ENCODE measurements at places on chromosomes 16 and 17.

DNA sequence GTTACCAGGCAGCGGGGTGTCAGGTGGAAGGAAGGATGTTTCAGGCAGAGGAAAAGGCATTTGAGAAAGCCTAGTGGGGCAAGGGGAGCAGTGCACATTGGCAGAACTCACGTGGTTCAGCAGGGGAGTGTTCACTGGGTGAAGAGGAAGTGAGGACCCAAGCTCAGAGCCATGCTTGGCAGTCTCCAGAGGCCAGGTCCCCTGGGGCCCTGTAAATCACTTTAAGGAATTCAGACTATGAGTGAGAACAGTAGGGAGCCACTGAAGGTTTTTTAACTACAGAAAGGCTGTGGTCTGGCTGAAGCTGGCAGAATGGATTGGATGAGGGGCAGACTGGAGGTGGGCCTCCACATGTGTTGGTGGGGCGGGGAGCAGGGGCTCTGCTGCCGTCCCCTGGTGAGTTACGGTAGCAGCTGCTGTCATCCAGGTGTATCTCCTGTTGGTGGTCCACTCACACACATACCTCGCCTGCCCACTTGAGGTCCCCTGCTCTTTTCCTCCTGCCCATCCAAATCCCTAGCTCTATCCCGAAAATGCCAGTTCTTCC, 5.1 kb downstream of the CLEC16A start:
- no peak for DNase-seq

- DNase-seq: no peak
Measured at GRCh38 chr17:79042421-79043190, 18.6 kb downstream of the C1QTNF1 start.

- no peak for DNase-seq
Measured at GRCh38 chr17:67671493-67671892, 46.2 kb upstream of the NOL11 start.

DNA sequence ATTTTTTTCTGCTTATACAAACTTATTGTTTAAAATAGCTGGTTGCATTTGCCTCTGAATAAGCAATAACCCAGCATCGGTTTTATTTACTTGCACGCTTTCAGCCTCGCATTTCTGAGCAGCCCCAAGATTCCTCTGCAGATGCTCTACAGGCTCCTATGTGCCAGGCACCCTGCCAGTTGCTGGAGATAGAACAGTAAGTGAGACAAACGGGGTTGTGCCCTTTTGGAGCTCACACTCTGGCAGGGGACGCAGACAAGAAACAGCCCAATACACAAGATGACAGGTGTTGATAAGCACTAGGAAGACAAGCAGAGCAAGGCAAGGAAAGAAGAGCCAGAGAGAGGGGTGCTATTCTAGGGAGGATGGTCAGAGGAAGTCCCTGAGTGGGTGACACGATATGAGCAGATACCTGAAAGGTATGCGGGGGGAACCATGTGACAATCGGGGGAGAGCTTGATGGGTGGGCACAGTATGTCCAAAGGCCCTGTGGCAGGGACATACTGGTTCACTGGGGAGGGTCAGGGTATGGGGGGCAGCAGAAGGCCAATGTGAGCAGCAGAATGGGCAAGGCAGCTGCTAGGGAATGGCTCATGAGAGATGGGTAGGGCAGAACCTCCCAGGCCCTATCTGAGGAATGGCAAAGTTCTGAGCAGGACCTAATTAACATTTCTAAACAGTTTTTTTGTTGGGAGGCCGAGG, 18.7 kb upstream of the ADORA2B start:
- no peak for DNase-seq

- DNase-seq: no peak
Measured at GRCh38 chr16:10370096-10370726, 15.7 kb upstream of the ATF7IP2 start.

- no peak for DNase-seq
Measured at GRCh38 chr17:77474292-77474988, 333.7 kb downstream of the SEC14L1 start.

DNA sequence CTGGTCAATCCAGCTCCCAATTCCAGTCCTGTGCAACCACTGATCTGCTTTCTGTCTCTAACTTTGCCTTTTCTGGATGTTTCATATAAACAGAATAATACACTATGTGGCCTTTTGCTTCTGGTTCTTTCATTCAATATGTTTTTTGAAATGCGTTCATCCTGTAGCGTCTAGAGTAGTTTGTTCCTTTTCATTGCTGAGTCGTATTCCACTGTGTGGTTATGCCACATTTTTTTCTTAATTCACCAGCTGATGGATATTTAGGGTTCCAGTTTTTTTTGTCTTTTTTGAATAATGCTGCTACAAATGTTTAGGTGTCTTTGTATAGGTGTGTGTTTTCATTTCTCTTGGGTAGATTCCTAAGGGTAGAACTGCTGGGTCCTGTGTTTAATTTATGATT, 2.3 kb upstream of the MIEN1 start:
- no peak for DNase-seq

DNA sequence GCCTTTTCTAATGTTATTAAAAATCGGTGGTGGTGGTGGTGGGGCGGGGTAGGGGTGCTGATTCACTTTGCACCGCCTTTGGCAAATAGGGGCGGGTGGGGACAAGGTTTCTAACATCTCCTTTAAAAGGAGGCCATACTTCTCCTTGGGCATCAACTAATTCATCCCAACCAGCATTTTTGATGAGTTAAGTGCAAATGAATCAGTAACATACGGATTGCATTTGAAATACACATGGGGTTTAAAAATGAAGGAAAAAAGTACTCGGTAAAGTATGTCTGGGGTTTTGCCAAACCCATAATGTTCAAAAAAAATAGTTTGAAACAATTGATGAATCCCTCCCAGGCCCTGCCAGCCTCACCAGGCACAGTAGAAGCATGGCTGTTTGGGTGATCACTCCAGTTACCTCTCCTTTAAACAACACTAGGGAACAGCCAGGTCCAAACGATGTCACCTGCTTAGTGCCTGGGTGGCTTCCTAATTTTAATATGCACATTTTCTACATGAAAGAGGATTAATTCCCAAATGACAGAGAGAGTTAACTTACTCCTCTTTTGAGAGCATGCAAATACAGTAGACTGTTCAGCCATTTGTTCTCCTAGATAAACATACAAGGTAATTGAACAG, 107.2 kb downstream of the ANKFN1 start:
- no peak for DNase-seq

- no peak for DNase-seq
Measured at GRCh38 chr16:79497606-79498350, 102.8 kb downstream of the MAF start.

DNA sequence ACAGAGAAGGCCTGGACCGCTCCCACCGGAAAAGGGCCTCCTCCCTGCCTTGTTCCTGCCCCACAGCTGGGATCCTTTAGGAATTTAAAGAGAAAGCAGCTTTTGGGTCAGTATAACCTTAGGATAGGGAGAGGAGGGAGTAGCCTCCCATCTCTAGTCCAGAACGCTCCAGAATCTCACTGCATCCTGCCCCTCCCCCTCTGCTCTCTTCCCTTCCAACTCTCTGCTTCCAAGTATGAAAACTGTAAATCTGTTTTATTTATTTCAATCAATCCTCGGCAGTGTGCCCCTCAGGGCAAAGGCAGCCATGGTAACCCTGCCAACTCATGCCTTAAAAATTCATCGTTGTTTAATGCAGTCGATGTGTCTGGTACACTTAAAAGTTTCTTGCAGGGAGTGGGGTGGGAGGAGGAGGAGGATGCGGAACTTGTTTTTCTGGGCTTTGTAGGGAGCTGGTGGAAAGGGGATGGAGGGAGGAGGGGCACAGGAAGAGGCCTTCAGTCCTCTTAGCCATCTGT, 21.2 kb upstream of the MTSS2 start:
- peak; percentile 70 for DNase-seq

All from kidney capillary endothelial cell (primary cell).